ENCODE measurements at places on chromosomes 12 and 14.

GRCh38 chr12:49225576-49226166, 36.8 kb upstream of the TUBA1A start:
- DNase-seq: no peak

GRCh38 chr14:103738701-103739451, 23.3 kb downstream of the ZFYVE21 start:
- no peak for DNase-seq

- DNase-seq: no peak
Observed at GRCh38 chr12:11075642-11076041, 13.5 kb upstream of the TAS2R46 start.

- DNase-seq: no peak
Observed at GRCh38 chr12:69633061-69633460, 22.4 kb upstream of the LRRC10 start.

- DNase-seq: no peak
Observed at GRCh38 chr12:67452119-67452805, 183.1 kb downstream of the CAND1 start.

GRCh38 chr12:4119157-4119761, 154.3 kb upstream of the CCND2 start:
- no peak for DNase-seq

GRCh38 chr14:105908481-105908911, 382.1 kb downstream of the TMEM121 start:
- no peak for DNase-seq

- no peak for DNase-seq
Observed at GRCh38 chr12:60112763-60113162, 516.9 kb downstream of the SLC16A7 start.

DNA sequence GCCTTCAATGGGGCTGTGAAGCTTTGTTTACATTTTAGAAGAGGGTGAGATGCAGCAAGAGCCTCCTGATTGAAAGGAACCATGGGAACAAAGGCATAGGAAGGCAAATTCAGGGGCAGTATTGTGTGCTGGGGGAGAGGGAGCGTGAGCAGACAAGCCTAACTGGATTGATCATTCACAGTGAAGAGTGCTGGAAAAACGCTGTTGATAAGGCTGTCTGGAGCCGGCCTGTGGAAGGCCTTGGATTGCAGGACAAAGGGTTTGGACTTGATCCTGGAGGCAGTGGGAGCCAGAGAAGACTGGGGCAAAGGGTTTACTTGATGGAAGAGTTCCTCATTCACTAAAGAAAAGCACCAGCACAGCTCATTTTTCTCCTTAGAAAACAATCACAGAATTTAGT, 160.5 kb downstream of the PAH start:
- DNase-seq: no peak

DNA sequence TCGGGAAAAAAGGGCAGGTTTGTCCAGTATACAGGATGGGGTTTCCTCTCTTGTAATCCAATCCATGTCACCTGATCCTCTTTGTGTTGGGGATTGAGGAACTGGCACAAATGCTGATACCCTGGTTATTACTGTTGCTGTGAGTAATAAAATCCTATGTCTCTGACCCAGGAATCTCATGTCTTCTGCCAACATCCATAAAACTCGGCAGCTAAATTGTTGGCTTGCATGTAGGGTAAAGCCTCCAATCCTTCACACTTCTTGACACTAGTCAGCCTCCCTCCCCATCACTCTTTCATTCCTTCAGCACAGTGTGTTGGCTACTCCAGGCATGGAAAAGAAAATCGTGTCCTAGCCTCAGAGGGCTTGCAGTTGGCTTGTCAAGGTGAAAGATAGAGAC, 9.2 kb upstream of the NOS1 start:
- DNase-seq: no peak

GRCh38 chr12:70321191-70321590, 44.9 kb upstream of the KCNMB4 start:
- DNase-seq: no peak

- no peak for DNase-seq
Observed at GRCh38 chr12:74108729-74109128, 428.9 kb upstream of the ATXN7L3B start.

GRCh38 chr12:24945039-24945438, 3.9 kb downstream of the BCAT1 start:
- DNase-seq: no peak

GRCh38 chr14:95725685-95726336, 11.9 kb upstream of the TCL1A start:
- DNase-seq: no peak

DNA sequence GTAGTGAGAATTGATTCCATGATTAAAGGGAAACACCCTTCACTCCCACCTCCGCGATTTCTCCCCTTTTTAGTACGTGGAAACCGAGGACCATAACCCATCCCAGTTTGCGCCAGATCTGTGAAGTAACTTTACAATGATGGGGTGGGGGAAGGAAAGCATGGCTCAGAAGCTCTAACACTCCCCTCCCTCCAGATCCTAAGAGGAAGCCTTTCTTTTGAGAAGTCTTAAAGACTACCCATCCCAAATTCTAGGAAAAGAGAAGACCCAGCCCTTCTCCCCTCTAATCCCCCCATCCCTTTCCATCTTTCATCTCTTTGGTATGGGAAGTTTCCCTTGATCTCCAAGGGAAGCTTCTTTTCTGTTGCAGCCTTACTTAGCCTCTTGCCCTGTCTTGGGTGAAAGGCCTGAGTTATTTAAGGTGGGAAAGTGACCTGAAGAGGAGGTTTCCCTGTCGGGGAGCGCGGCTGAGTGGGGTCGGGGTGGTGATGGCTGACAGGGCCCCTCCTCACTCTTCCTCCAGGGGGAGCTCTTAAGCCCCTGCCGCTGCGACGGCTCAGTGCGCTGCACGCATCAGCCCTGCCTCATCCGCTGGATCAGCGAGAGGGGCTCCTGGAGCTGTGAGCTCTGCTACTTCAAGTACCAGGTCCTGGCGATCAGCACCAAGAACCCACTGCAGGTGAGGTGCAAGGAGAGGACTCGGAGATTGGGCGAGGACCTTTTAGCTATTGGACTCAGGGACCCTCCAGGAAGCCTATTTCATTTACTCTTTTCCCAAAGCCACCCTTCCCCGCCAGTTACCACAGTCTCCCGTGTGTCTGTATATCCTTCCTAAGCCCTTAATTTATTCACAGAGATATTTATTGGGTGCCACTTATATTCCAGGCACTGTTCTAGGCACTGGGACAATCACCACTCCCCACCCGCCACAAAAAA, 1.8 kb downstream of the MARCHF9 start:
- DNase-seq: peak; percentile 24

DNA sequence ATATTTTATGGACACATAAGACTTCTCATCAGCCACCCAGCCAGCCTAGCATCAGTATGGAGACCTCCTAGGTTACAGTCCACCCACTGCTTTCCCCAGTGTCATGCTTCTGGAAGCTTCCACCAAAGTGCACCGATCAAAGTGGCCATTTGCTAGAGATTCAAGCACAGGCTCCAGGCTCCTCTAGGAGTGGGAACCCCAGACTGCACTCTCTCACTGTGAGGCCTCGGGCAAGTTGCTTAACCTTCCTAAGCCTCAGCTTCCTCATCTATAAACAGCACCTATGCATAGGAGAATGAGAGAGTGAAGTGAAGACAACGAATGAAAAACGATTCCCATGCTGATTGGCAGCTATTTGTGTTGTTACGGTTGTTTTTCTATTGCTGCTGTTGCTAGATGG, 94.4 kb downstream of the DICER1 start:
- DNase-seq: no peak

- DNase-seq: no peak
Observed at GRCh38 chr12:11568762-11569478, 80.6 kb upstream of the ETV6 start.

DNA sequence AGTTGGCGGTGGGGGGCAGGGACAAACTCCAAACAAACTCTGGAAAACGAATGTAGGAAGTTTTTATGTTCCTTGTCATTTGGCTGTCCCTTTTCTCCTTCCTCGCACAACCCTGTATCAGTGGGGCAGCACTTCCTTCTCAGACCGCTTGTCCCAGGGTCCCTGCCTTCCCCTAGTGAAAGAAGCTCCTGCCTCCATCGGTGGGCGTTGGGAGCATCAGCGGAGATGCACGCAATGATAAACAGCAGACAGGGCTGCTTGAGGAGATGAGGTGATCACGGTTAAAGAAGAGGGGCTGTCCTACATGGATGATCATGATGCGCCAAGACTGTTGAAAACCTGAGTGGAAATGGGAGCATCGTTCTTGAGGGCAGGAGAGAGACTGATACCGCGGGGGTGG, 620 bp downstream of the C1S start:
- DNase-seq: no peak

DNA sequence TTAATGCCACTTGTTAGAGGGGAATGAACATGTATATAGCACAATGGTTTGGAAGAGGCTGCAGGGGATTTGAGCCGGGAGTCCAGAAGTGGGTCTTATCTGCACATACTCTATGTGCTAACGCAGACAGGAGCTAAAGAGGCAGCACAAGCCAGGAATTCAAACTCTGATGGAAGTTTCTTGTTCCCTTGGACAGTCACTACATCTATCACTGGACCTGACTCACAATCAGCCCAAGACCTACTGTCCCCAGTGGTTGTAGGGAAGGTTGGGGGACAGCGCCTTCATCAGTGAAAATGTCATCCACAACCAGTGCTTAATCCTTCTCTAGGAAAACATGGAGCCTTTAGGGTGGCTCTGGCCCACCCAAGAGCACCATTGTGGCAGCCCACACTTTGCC, 107.8 kb downstream of the GCH1 start:
- no peak for DNase-seq

GRCh38 chr12:75087654-75088053, 122.0 kb downstream of the KCNC2 start:
- no peak for DNase-seq

DNA sequence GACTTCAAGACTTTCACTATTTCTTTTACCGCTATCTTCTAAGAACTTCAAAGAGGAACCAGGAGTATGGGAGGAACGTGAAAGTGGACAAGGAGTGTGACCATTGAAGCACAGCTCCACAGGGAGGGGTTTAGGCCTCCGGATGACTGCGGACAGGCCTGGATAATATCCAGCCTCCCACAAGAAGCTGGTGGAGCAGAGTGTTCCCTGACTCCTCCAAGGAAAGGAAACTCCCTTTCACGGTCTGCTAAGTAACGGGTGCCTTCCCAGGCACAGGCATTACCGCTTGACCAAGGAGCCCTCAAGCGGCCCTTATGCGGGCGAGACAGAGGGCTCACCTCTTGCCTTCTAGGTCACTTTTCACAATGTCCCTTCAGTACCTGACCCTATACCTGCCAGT, 267.0 kb downstream of the RPL10L start:
- no peak for DNase-seq

DNA sequence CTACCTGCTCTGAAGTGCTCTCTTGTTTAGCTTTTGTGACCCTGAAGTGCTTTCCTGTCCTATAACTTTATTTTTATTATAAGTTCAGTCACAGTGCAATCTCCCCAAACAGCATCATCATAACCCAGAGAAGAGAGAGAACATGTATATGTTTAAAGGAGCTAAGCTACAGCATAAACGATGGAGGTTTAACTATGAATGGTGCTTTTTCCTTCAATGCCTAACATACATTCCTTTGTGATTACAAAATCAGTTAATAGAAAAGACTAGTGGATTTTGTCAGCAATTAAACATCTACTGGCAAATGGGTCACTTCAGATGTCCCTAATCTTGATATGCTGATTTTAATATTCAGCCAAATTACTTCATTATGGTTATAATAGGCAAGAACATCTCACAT, 46.4 kb downstream of the ZFYVE21 start:
- DNase-seq: no peak

- no peak for DNase-seq
Observed at GRCh38 chr14:70881549-70882177, 25.6 kb upstream of the PCNX1 start.

DNA sequence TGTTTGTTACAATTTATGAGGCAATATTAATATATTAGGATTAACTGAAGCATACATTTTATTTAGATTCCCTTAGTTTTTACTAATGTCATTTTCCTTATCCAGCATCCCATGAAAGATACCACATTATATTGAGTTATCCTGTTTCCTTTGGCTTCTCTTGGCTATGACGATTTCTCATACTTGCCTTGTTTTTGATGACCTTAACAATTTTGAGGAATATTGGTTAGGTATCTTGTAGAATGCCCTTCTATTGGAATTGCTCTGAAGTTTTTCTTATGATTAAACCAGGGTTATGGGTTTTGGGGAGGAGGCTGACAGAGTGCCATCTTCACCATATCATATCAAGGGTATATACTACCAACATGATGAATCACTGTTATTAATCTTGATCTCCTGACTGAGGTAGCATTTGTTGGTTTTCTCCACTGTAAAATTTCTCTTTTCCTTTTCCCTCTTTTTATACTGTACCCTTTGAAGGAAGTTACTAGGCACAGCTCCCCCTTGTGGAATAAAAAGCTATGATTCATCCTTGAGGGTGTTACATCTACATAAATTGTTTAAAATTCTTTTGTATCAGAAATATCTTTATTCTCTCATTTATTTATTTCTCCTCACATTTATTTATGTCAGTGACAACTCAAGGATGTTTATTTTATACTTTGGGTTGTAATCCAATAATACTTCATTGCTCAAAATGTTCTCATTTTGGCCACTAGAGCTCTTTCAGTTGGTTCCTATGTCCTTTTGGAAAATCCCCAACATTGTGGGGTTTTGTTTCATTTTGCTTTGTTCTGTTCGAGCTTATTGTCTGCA, 239.0 kb downstream of the SLC16A7 start:
- no peak for DNase-seq

GRCh38 chr12:127516467-127516866, 750.5 kb upstream of the TMEM132C start:
- DNase-seq: no peak

- DNase-seq: no peak
Observed at GRCh38 chr14:20306079-20306423, 300 bp upstream of the TTC5 start.

DNA sequence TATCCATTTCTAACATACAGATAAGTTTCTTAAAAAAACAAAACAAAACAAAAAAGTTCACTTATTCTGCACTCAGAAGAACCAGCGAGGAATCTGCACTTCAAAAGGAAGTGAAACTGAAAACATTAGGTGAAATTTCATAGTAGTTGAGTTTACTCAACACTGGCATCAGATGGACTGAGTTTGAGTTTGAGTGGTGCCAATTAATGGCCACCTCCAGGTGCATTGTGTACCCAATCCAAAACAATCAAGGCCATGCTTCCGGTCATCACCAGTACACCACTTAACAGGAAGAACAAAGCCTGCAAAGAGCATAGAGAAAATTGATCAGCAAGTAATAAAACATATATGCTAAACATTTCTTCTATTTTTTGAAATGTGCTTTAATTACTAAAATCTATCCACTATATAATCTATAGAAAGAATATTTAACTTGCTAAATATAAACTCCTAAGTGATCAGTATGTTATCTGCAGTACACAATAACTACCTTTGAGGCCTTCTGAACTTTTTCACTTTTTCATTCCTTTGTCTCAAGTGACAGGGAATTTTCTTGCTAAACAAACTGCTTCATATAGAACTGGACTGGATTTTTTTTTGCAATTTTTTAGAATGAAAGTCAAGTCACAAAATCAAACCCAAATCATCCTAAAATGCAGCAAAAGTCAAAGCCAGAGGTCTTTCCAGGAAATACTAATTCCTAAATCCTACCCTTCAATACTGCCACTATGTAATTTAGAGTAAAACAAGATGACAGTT, 11.5 kb downstream of the SLC38A2 start:
- no peak for DNase-seq

GRCh38 chr12:107361970-107362369, 268.6 kb upstream of the CRY1 start:
- DNase-seq: no peak

- no peak for DNase-seq
Observed at GRCh38 chr14:92252323-92252722, 70.6 kb upstream of the SLC24A4 start.

- no peak for DNase-seq
Observed at GRCh38 chr12:50089730-50090129, 4.6 kb downstream of the SMARCD1 start.

GRCh38 chr12:108647585-108648287, 14.0 kb upstream of the SELPLG start:
- DNase-seq: no peak
